Lower lobe of right lung (tissue), 2 donors: ENCODE measurements at places on chromosomes 16 and 17. TPM values are rescaled to one million over a fixed set of nuclear protein-coding genes. Genes with fewer than 3 reads are reported as not detected.

- DNase-seq, result peak; percentile 60
- H3K27me3 ChIP-seq, result no peaks in the 10 kb centered on the region
- H3K4me1 ChIP-seq, result peaks cover 54% of the 10 kb centered on the region
- H3K4me3 ChIP-seq, result peak overlapping the region; percentile 75
Observed at GRCh38 chr17:17042851-17043460, 699 bp downstream of the MPRIP start.

The GPATCH8 gene
- total RNA-seq, result 48.3 TPM

GRCh38 chr16:25012525-25012991 lies 2.6 kb downstream of the ARHGAP17 start:
- peak overlapping the region; percentile 43 for H3K27ac ChIP-seq
- peaks cover 70% of the 10 kb centered on the region for H3K4me1 ChIP-seq
- H3K4me3 ChIP-seq, result peak overlapping the region; percentile 73
- H3K27me3 ChIP-seq, result no peaks in the 10 kb centered on the region
- H3K36me3 ChIP-seq, result peaks cover 7% of the 10 kb centered on the region

The NAE1 gene
- 37.4 TPM for total RNA-seq

GRCh38 chr17:48678141-48678971 lies 44.0 kb downstream of the PRAC1 start:
- peaks cover 5% of the 10 kb centered on the region for H3K4me1 ChIP-seq
- H3K27me3 ChIP-seq, result peaks cover 52% of the 10 kb centered on the region
- H3K36me3 ChIP-seq, result no peaks in the 10 kb centered on the region
- no peak overlapping the region for H3K27ac ChIP-seq

GRCh38 chr16:87971933-87972332 lies 20.7 kb downstream of the BANP start:
- H3K27me3 ChIP-seq, result no peaks in the 10 kb centered on the region
- DNase-seq, result no peak
- no peak overlapping the region for H3K4me3 ChIP-seq
- no peak overlapping the region for H3K27ac ChIP-seq
- peaks cover 16% of the 10 kb centered on the region for H3K4me1 ChIP-seq

The TERF2IP gene
- total RNA-seq, result 58.3 TPM

DNA sequence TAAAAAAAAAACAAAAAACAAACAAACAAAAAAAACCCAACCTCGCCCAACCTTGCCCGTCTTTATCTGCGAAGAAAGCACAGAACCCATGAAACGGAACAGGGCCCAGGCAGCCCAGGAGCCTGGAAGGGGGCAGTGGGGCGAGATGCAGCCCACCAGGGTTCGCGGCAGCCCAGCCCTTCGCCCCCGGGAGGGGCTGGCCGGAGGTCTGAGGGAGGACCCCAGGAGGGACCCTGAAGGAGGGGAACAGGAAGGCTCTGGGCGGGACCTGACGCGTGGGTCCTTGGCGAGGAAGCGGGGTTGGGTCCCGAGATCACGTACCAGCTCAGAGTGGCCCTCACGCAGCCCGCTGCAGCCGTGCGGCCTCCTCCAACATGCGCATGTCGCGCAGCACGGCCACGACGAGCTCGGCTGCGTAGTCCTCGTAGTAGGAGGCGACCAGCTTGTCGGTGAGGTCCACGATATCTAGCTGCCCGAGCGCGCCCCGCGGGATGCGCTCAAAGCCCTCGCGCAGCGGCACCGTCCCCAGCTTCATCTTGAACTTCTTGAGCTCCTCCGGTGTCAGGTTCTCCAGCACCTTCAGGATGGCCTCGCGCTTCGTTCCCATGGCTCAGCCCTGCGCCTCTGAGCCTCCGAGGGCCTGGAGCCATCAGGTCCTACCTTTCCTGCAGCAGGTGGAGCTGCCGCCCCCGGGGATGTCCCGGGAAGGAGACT lies at the start of gene PYDC1:
TSS of gene PYDC1 (minus strand) at position 714 of the 714 bp plus-strand sequence. CDS start at position 607, 107 bp downstream.
- H3K27ac ChIP-seq, result no peak within 1 kb of the TSS
- H3K36me3 ChIP-seq, result no peaks in the 10 kb centered on the region
- peak within 1 kb of the TSS; percentile 64 for H3K4me3 ChIP-seq
- H3K27me3 ChIP-seq, result peaks cover 53% of the 10 kb centered on the region
- DNase-seq, result peak; percentile 62

GRCh38 chr17:72407336-72407909 lies 286.6 kb downstream of the SOX9 start:
- no peaks in the 10 kb centered on the region for H3K27me3 ChIP-seq
- no peak overlapping the region for H3K4me3 ChIP-seq
- H3K27ac ChIP-seq, result no peak overlapping the region
- H3K36me3 ChIP-seq, result no peaks in the 10 kb centered on the region
- peaks cover 6% of the 10 kb centered on the region for H3K4me1 ChIP-seq

DNA sequence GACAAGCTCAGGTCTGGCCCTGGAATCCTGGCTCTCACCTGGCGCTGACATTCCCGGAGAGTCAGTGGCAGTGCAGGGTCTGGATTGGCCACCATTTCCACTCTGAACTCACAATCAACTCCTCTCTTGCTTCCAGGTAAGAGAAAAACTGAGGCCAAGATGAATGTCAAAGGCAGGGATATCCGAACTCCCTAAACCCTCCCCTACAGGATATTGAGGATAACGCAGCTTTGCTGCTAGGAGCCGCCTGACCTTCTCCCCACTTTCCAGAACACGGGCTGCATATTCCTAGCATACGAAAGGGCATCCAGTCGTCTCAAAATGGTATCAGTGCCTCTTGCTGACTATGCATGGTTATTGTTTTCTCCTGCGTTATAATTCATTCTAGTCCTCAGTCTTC lies 473.4 kb downstream of the SOX9 start:
- H3K4me3 ChIP-seq, result no peak overlapping the region
- H3K27me3 ChIP-seq, result peaks cover 35% of the 10 kb centered on the region
- H3K36me3 ChIP-seq, result no peaks in the 10 kb centered on the region
- H3K27ac ChIP-seq, result no peak overlapping the region
- H3K4me1 ChIP-seq, result peaks cover 22% of the 10 kb centered on the region

DNA sequence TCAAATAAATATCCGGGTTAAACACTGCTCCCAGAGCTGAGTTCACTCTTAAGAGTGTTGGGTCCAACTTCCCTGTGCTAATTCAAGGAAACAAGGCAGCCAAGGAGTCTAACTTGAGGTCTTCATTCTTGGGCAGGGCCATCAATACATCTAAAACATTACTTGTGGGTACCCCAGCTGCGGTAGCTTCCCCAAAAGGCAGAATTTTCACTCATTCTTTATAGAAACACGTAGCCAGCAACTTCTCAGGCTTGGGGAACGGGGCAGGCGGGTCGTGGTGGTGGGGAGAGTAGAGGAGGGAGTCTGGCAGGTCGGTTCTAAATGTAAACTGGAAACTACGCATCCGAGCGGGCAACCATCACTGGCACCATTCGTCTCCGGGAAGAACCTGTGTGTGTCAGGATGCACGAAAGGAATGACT lies 666 bp upstream of the METTL9 start:
- DNase-seq, result no peak
- peak overlapping the region; percentile 95 for H3K27ac ChIP-seq
- H3K36me3 ChIP-seq, result no peaks in the 10 kb centered on the region

DNA sequence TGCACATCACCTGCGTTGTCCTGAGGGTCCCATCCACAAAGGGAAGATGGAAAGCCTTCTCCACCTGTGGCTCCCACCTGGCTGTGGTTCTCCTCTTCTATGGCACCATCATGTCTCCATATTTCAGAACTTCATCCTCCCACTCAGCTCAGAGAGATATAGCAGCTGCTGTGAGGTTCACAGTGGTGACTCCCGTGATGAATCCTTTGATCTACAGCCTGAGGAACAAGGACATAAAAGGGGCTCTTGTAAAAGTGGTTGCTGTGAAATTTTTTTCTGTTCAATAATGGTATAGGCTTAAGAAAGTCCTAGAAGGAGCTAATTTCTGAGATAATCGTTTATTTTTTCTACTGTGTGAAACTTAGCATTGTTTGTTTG lies 18.7 kb downstream of the ZNF200 start:
- H3K4me3 ChIP-seq, result no peak overlapping the region
- no peak overlapping the region for H3K27ac ChIP-seq
- no peak for DNase-seq
- H3K4me1 ChIP-seq, result no peaks in the 10 kb centered on the region
- H3K36me3 ChIP-seq, result no peaks in the 10 kb centered on the region

The PHF12 gene
- 36.2 TPM for total RNA-seq

- peaks cover 9% of the 10 kb centered on the region for H3K27me3 ChIP-seq
- no peaks in the 10 kb centered on the region for H3K36me3 ChIP-seq
- peak overlapping the region; percentile 53 for H3K27ac ChIP-seq
- H3K4me1 ChIP-seq, result peaks cover 59% of the 10 kb centered on the region
- no peak overlapping the region for H3K4me3 ChIP-seq
- no peak for DNase-seq
Observed at GRCh38 chr17:79019632-79020584, 4.1 kb upstream of the C1QTNF1 start.

DNA sequence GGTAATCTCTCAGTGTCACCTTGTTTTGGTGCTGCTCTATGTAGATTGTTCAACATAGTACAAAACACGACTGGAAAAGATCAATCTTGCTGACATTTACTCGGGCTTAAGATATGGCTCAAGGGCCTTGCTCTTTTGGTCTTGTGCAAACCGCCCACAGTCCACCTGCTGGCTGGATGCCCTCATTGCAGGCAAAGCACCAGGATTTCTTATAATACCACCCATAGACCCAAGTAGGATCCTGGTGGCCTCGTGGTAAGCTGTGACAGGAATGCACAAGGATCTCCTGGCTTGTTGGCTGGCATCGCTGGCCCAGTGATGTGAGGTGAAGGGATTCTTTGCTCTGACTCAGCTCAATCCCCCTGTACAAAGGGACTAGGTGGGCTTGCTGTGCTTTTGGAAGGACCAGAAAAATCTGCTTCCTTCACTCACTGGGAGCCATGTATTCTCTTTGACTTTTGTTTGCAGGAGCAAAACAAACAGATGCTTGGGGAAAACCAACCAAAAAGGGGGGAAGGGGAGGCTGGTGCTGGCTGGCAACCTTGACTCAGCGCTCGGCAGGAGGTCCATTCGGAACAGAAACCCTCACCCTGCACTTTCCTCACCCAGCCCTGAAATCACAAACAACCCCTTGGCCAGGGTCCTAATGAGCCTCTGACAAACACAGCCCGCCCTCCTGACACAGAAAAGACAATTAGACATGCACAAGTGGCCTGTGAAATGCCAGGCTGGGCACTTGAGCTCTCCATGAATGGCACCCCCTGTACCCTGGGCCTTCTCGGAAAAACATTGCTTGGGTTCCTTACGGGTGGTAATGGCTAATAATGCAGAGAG lies 36.6 kb upstream of the MED9 start:
- no peak overlapping the region for H3K4me3 ChIP-seq
- peak overlapping the region; percentile 75 for H3K27ac ChIP-seq
- H3K4me1 ChIP-seq, result peaks cover 18% of the 10 kb centered on the region
- DNase-seq, result peak; percentile 80
- H3K36me3 ChIP-seq, result no peaks in the 10 kb centered on the region

DNA sequence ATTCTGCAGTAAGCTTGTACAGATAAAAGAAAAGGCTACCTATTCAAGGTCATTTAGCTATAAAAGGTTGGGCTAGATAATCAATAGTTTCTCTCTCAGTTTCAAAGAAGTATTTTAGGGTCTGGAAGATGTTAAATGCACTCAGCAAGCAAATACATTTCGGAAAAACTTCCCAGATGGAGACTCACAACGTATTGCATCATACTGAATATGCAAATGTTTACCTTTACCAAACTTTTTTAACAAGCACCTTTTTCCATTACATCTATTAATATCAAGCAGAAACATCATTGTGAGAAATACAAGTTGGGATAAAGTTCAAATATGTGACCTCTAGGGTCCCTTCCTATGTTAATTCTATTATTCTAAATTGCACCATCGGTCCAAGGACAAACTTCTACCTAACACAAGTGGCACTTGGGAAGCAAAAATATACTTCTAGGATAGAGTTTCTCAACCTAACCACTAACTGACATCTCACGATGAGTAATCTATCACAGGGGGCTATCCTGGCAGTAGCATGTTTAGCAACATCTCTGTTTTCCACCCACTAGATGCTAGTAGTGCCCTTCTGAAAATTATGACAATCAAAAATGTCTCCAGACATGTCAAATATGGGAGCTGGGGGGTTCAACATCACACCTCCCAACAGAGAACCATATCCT lies 14.5 kb downstream of the KANSL1 start:
- no peak for DNase-seq
- no peaks in the 10 kb centered on the region for H3K27me3 ChIP-seq
- no peaks in the 10 kb centered on the region for H3K36me3 ChIP-seq
- H3K27ac ChIP-seq, result no peak overlapping the region

- no peaks in the 10 kb centered on the region for H3K4me1 ChIP-seq
- H3K36me3 ChIP-seq, result no peaks in the 10 kb centered on the region
- H3K4me3 ChIP-seq, result no peak overlapping the region
- H3K27ac ChIP-seq, result no peak overlapping the region
Observed at GRCh38 chr16:82040296-82040695, 5.2 kb downstream of the HSD17B2 start.

GRCh38 chr16:83813823-83814658 lies 6.3 kb downstream of the HSBP1 start:
- H3K4me1 ChIP-seq, result peaks cover 42% of the 10 kb centered on the region
- H3K36me3 ChIP-seq, result peaks cover 36% of the 10 kb centered on the region
- no peak overlapping the region for H3K4me3 ChIP-seq
- H3K27me3 ChIP-seq, result no peaks in the 10 kb centered on the region

DNA sequence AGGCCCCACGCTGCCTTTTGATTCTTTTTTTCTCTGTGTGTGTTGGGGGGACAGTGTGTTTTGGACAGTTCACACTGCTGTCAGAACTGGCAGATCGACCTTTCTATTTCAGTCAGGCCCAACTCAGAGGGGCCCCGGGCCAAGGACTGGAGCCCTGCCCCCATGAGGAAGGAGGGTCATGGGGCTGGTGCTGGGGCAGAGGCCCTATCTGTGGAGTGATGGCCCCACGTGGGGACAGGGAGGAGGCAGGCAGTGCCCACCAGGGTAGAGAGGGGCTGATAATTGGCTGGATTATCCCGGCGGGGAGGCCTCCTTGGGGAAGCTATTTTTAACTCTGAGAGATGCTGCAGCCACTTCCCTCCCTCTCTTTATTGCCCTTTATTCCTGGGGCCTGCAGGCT lies 5.7 kb upstream of the KCNJ12 start:
- peaks cover 15% of the 10 kb centered on the region for H3K27me3 ChIP-seq
- no peaks in the 10 kb centered on the region for H3K4me1 ChIP-seq
- H3K4me3 ChIP-seq, result no peak overlapping the region
- no peaks in the 10 kb centered on the region for H3K36me3 ChIP-seq
- no peak overlapping the region for H3K27ac ChIP-seq

The OMG gene
- total RNA-seq, result 12.4 TPM

DNA sequence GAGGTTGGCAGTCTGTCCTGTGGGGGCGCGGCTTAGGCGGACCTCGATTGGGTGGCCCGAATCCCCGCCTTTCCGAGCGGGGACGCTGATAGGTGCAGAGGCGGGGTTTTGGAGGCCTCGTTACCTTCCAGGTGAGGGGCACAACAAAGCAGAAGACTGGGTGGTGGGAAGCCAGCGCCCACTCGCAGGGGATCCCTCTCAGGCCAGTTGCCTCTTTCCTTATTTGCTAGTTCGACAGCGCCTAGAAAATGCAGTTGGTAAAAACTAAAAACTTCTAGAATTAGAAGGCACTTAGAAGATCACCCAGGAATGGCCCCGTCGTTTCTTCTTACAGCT lies 730 bp downstream of the KAT7 start:
- H3K4me3 ChIP-seq, result peak overlapping the region; percentile 97
- no peaks in the 10 kb centered on the region for H3K27me3 ChIP-seq
- peaks cover 44% of the 10 kb centered on the region for H3K36me3 ChIP-seq

DNA sequence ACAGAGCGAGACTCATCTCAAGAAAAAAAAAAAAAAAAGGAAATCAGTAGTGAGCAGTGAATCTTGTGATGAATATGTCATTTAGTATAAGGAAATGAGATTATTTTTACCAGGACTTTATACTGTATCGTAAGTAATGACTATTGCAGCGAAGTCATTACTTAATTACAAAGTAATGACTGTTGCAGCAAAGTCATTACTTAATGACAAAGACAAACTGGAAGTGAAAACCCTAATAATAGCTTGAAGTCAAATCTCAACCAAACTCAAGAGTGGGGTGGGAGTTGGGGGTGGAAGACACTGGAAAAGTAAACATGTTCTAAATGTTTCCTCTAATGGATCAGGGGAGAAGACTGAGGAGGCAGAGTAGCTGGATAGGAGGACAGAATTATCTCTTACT lies 76.5 kb downstream of the ARHGAP44 start:
- no peak overlapping the region for H3K27ac ChIP-seq
- no peaks in the 10 kb centered on the region for H3K27me3 ChIP-seq
- no peak for DNase-seq

The ATAD5 gene
- total RNA-seq, result 1.6 TPM
